ENCODE measurements at places on chromosomes 1 and 21.

DNA sequence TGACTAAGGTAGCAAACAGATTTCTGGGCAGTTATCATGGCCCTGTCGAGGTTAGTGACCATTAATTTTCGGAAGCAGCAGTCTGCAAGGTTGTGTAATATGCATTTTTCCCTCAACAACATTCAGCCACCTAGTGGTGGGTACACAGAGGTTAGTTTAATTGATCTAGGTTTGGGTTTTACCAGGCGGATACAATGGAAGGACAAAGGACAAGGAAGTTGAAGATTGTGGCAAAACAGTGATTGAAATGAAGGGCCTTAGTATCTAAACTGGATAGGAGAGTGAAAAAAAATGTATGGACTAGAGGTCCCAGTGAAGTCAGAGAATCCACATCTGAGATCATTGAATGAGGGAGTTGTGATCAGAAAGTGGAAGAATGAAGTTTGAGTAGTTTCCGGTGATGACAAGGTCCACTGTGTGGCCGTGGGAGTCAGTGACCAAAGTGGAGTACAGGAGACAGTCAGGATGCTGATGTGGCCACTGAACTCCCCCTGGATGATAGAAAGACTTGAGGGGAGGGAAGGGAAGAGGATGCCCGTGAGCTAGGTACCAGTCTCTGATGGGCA, 2.8 kb downstream of the ARMH1 start:
- no peak for DNase-seq

DNA sequence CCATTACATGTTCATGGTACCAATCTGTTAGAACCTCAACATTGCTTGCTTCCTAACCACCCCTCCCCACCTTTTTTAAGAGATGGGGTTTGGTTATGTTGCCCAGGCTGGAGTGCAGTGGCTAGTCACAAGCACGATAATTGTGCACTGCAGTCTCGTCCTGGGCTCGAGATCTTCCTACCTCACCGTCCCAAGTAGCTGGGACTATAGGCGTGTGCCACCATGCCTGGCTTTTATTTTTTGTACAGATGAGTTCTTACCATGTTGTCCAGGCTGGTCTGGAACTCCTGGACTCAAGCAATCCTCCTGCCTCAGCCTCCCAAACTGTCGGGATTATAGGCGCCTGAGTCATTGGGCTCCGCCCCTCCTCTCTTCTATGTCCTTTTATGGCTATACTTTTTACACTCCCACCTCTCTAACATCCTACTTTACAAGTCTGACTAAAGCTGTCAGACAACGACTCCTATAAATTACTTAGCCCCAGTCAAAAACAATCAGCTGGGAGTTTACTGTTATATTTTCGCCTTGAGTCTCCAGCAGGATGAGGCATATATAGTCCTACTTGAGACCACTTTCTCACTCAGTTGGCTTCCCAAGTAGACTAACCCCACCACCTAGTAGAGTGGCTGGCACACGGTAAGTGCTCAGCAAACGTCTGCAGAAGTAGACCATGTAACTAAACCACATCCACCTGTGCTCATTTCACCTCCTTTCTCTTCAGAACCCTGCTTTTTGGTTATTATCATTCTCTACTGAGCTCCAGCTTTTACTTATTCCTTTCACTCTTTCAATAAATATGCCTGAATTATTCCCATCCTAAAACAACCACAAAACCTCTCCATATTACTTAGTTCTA, 13.8 kb downstream of the ENSA start:
- DNase-seq = no peak

- DNase-seq = no peak
Measured at GRCh38 chr1:224727351-224728289, 111.5 kb downstream of the CNIH3 start.

DNA sequence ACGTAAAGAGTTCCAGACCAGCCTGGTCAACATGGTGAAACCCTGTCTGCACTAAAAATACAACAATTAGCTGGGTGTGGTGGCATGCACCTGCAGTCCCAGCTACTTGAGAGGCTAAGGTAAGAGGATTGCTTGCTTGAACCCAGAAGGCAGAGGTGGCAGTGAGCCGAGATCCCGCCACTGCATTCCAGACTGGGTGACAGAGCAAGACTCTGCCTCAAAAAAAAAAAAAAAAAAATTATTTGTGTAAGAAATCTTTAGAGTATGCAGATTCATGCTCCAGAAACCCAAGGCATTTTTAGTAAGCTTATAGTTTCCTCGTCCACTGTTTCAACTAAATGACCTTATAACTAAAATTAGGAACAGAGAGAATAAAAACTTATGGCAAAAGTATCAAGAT, 51.3 kb downstream of the ABL2 start:
- no peak for DNase-seq

DNA sequence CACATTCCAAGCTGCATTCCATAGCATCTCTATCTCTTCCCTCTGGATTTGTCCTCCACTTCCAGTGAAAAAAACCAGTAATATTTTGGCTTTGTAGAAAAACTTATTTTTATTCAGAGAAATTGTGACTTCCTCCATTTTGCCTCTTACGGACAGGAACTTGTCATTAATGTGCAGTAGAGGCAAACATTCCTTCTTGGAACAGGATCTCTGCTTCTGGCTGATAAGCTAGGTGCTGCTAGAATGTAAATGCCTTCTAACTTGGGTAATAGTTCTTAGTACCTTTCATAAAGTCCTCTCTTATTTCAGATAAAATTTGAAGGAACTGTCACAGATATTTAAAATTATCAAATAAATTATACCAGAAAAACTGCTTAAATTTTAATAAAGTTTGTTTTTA, 707.8 kb downstream of the USP25 start:
- no peak for DNase-seq

DNA sequence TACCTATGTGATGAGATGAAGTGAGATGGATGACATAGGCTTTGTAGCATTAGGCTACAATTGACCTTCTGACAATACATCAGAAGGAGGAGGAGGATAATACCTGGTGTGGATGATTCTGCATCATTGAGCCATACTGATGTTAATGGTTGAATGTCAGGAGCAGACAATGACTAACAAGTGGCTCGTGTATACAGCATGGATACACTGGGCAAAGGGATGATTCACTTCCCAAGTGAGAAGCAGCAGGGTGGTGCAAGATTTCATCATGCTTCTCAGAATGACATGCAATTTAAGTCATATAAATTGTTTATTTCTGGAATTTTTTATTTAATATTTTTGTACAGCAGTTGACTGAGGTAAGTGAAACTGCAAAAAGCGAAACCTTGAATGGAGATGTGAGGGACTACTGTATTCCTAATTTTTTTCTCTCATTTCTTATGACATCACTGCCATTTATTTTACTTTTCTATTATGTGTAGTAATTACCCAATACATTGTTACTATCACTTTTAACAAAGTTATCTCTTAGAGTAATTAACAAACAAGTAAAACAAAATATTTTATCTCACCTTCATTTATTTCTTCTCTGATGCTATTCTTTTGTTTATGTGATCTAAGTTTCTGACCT, 34.4 kb upstream of the COP1 start:
- DNase-seq = no peak

DNA sequence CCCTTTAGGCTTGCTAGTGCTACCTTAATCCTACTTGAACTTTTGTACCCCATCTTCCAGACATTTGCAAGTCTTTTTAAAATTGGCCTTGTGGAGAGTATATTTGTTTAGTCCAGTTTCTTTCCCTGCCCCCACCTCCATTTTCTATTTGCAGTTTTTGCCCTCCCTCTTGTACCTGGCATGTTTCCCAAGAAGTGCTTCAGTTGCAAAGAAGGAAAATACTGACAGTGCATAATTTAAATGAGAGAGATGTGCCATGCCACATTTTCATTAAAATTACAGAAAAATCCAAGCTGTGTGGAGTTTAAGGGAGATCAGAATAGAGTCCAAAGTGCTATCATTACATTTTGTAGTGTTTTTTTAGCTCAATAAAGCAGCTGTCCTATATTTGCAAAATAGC, 150.0 kb upstream of the ADGRL2 start:
- no peak for DNase-seq

DNA sequence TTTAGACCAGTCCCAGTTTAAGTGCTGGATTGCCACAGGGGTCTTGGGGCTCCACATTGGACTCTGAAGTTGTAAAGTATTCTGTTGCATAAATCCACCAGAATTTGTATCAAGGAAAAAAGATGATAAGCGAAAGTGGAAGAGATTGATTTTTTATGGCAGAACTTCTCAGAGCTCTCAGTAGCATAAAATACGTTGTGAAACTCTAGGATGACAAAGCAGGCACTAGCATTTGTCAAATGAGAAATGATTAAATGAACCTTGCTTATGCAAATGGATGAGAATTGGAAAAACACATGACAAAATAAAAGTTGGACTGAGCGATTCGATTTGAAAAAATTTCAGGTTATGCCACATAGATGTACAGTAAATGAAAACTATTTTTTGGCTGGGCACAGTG, 253.8 kb upstream of the RAB4A start:
- DNase-seq = no peak

- no peak for DNase-seq
Measured at GRCh38 chr1:53592521-53592982, 133.4 kb downstream of the DMRTB1 start.

- DNase-seq = peak; percentile 60
Measured at GRCh38 chr1:1891349-1892078, 627 bp upstream of the GNB1 start.

DNA sequence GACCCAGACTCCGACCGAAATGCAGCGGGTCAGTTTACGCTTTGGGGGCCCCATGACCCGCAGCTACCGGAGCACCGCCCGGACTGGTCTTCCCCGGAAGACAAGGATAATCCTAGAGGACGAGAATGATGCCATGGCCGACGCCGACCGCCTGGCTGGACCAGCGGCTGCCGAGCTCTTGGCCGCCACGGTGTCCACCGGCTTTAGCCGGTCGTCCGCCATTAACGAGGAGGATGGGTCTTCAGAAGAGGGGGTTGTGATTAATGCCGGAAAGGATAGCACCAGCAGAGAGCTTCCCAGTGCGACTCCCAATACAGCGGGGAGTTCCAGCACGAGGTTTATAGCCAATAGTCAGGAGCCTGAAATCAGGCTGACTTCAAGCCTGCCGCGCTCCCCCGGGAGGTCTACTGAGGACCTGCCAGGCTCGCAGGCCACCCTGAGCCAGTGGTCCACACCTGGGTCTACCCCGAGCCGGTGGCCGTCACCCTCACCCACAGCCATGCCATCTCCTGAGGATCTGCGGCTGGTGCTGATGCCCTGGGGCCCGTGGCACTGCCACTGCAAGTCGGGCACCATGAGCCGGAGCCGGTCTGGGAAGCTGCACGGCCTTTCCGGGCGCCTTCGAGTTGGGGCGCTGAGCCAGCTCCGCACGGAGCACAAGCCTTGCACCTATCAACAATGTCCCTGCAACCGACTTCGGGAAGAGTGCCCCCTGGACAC, 534 bp downstream of the C1orf56 start:
- DNase-seq = no peak

DNA sequence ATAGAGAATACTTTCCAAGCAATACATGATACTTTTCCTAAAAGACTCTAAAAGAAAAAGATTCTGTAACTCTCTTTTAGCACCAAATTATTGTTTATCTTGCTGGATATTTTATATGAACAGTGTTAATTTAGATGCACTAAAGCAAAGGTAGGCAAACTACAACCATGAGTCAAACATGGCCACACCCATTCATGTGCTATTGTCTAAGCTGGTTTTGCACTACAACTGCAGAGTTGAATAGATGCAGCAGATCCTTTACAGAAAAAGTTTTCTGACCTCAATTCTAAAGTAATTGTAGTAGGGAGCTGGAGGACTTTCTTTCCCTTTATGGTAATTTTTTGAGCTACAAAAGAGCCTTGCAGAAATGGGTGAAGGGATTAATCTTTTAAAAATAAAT, 19.4 kb downstream of the BLZF1 start:
- DNase-seq = no peak

GRCh38 chr1:197810812-197811211, 35.5 kb upstream of the DENND1B start:
- no peak for DNase-seq

- DNase-seq = no peak
Measured at GRCh38 chr1:43930168-43930948, 3.2 kb upstream of the ARTN start.

DNA sequence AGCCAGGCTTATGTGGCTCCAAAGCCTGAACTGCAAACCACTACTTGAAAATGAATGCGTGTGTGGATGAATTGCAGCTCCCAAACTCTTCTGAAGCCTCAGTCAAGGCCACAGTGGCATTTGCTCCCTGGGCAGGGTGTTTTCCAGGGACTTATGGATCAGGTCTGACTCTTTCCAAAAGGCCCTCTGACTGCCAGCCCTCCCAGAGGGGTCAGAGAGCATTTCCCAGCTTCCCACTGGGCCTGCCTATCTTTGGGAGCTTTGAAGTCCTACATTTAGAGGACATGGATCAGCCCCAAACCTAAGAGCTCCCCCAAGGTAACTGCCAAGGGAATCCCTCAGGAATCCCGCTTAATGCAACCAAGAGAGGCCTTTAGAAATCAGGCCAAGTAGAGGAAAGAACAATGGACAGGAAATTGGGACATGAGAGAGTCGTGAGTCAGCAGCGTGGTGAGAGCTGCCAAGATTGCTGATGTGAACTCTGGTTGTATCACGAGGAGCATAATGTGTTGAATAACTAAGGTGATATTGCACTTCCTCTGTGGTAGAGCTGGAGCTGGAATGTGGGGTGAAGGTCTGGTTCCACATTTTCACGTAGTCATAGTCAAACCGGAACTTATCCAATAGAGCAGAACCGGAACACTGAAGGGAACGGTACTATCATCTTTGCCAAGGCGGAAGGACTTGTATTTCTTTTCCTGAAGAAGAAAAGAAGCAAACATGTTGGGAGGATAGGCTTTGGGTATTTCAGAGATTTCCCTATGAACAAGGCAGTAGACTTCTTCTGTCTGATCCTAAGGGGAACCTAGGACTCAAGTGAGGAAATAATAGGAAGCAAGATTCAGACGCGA, 99.4 kb upstream of the JUN start:
- DNase-seq = no peak

DNA sequence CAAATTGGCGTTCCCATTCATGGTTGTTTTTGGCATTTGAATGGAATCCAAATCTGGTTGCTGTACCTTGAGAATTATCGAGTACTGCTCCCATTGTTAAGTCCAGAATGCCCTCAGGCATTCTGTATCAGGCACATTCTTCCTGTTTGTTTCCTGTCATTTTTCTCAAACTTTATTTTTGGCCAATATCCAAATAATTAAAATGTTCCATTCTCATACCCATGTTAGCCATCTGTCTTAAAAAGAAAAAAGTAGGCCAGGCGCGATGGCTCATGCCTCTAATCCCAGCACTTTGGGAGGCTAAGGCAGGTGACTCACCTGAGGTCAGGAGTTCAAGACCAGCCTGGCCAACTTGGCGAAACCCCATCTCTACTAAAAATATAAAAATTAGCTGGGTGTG, 29.3 kb upstream of the SHISA4 start:
- no peak for DNase-seq

- DNase-seq = no peak
Measured at GRCh38 chr1:2610036-2610959, 22.5 kb downstream of the MMEL1 start.

- no peak for DNase-seq
Measured at GRCh38 chr1:49694251-49694827, 329.4 kb downstream of the AGBL4 start.

GRCh38 chr1:183685112-183685713, 32.1 kb upstream of the APOBEC4 start:
- DNase-seq = no peak

Measured in stimulated activated CD4-positive, alpha-beta T cell treated with anti-CD3 and anti-CD28 coated beads, TNF-alpha, amount 100 ng/mL, for 1 hour (primary cell).